ENCODE measurements at places on chromosomes 16 and 17.

DNA sequence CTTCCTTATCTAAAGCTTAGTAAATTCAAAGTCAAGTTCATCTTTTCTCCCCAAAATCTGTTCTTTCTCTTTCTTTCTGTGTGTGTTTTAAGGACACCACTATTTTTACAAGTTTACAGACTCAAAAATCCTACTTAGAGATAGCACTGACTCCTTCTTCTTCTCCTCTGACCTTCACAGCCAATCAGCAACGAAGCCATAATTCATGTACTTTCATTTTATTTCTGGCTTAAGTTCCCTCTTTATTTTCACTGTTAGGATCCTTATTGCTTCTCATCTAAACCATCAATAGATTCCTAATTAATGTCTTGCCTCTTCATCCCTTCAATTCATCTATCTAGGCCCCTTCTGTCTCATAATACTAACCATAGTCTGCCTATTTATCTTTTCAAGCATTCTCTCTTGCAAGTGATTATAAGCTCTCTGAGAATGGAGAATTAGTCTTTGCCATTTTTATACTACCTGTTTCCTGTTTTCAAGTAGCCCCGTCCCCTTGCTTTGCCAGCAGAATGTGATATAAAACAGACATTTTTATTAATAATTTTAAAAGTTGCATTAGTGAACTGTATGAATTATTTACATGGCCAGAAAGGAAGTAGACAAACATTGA lies 27.0 kb downstream of the CDC27 start:
- no peak for DNase-seq

DNA sequence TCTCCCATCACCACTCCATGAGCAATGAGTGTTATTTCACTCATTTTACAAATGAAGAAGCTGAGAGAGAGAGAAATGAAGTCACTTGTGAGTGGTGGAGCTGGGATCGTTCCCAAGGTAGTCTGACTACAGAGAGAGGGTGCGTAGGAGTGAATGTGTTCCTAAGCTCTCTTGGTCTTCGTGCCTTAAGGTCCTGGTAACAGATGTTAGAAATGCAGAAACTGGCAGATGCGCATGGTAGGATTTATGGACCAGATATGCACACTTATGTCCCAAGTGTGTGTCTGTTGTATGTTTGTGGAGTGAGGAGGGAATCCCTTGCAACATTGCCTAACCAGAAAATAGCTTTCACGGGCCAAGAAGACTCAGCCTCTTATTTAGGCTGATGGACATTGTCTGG lies 93.2 kb upstream of the ZNF469 start:
- no peak for DNase-seq

GRCh38 chr17:33680472-33680871 lies 387.4 kb upstream of the ASIC2 start:
- no peak for DNase-seq

DNA sequence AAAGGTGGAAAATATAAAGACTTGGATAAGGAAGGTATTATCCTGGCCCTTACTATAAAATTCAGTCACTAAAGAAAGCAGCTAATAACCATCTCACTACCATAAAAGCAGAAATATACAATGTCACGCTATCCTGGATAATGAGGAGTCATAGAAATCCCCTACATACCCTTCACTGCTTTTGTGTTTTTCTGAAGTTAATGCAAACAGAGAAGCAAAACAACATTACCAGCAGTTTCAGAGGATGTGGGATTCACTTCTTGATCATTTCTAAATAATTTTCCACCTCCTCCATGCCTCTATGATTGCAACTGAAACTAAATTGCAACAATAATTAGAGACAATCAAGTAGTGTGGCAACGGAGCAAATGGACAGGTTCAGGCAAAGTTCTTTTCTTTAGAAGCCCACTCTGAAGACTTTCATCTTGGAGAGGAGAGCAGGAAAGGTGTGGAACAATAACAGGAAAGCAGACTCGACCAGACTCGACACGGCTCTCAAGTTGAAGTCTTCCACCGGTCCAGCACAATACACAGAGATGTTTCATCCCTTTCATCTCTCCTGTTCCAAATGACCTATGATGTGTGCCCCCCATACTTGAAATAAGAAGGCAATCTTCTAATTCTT lies 10.2 kb downstream of the CYTH1 start:
- no peak for DNase-seq

DNA sequence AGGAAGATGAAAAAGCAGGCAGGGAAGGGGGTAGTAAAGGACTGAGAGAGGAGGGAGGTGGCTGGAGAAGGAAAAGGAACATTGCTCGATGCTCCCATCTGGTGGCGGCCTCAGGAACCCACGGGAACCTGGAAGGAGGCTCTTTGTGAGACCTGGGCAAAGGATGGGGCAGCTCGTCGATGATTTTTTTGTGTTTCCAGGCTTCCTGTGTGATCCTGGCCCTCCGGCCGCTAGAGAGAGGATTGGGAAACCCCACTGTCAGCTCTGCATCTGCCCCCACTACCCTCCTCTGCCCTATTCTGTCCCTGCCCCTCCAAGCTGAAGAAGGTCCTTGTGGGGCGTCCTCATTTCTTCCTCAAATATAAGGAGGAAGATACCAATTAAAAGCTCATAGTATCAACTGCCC lies 6.6 kb downstream of the WFIKKN2 start:
- DNase-seq = no peak

GRCh38 chr16:59593194-59593661 lies 859.1 kb upstream of the GOT2 start:
- DNase-seq = no peak

DNA sequence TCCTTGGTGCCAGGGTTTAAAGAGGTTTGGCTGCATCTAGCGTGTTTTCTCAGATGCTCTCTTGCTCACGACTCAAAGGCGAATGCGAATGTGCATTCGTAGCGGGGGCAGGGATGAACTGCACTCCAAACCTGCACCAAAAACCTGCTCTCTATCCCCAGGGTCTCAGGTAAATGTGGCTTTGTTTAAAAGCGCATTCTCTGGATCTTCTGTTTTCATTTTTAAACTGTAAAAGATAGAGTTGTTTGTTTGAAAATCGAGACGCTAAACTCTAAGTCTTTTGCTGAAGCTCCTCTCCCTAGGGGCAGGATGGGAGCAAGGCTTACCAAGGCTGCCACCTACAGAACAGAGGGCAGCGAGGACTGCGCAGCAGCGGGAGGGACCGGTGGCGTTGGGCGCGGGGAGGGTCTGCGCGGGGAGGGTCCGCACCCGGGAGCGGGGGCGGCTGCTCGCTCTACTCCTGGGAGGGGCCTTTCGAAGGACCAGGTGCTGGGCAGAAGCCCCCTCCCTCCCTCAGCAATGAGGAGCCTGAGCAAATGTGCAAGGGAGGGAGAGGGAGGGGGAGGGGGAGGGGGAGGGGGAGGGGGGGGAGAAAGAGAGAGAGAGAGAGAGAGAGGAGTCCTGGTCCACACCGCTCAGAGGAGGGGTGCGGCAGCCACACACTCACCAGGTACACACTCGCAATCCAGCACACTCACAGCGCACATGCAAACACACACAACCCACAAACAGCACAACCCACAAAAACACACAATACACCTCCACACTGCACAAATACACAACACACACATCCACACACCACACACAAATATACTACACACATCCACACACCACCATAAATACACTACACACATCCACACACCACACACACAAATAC lies 142.8 kb downstream of the GRIN2A start:
- no peak for DNase-seq

GRCh38 chr17:63993368-63993985 lies 4.7 kb upstream of the PRR29 start:
- DNase-seq = no peak

- DNase-seq = no peak
Measured at GRCh38 chr16:66948134-66948836, 12.8 kb upstream of the CES3 start.

- no peak for DNase-seq
Measured at GRCh38 chr16:8739989-8740704, 57.3 kb downstream of the TMEM186 start.

- no peak for DNase-seq
Measured at GRCh38 chr16:49964973-49965372, 60.1 kb upstream of the CNEP1R1 start.

- no peak for DNase-seq
Measured at GRCh38 chr16:598823-599739, 9.2 kb downstream of the RAB40C start.
